ENCODE measurements at places on chromosomes 16 and 17. TPM values are rescaled to one million over a fixed set of nuclear protein-coding genes. Genes with fewer than 3 reads are reported as not detected.

DNA sequence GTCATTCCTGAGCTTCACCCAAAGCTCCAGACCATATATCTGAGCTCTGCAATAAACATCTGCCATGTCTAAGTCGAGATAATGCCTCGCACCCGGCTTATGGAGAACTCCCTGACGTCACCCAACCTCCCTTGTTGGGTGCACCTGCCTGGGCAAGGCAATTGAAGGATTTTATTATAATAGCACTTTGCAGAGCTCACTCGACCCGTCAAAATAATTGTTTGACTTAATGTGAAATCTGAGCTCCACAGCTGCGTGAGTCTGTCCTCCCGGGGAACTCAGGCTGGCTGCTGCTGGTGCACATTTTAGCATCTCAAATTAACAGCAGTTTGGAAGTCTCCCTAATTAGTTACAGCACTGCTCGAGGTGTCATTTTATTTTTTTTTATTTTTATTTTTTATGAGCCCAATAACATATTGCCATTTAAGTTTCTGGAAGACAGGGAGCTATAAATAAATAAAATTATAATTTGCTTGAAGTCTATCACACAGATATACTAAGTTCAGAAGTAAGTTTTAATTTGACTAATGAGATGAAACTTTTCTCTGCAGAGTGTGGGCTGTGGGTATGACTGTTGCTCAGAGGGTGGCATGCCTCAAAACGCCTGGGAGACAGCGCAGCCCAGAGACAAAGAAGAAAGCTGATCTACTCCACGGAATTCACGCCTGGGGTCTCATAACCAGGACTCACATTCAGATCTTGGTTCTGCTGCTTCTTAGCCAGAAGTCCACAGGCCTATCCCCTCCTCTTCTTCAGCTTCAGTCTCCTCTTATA, 401.4 kb upstream of the C16orf82 start:
- DNase-seq = no peak
- no peaks in the 10 kb centered on the region for H3K36me3 ChIP-seq
- no peaks in the 10 kb centered on the region for H3K4me1 ChIP-seq
- no peaks in the 10 kb centered on the region for H3K27me3 ChIP-seq
- no peak overlapping the region for H3K4me3 ChIP-seq
- no peak overlapping the region for H3K27ac ChIP-seq

- H3K4me3 ChIP-seq = no peak overlapping the region
- H3K27ac ChIP-seq = peak overlapping the region; percentile 12
- peak; percentile 95 for DNase-seq
- no peaks in the 10 kb centered on the region for H3K36me3 ChIP-seq
These were observed 20.2 kb downstream of the NGFR start for GRCh38 chr17:49515196-49515770.

GRCh38 chr17:57761887-57762286, 16.8 kb upstream of the CCDC182 start:
- no peak overlapping the region for H3K27ac ChIP-seq
- H3K4me1 ChIP-seq = no peaks in the 10 kb centered on the region
- no peaks in the 10 kb centered on the region for H3K27me3 ChIP-seq
- H3K36me3 ChIP-seq = no peaks in the 10 kb centered on the region
- DNase-seq = no peak
- no peak overlapping the region for H3K4me3 ChIP-seq

- H3K4me3 ChIP-seq = no peak overlapping the region
- H3K27me3 ChIP-seq = no peaks in the 10 kb centered on the region
- DNase-seq = no peak
- no peaks in the 10 kb centered on the region for H3K36me3 ChIP-seq
These were observed 5.4 kb upstream of the NATD1 start for GRCh38 chr17:21258593-21258992.

DNA sequence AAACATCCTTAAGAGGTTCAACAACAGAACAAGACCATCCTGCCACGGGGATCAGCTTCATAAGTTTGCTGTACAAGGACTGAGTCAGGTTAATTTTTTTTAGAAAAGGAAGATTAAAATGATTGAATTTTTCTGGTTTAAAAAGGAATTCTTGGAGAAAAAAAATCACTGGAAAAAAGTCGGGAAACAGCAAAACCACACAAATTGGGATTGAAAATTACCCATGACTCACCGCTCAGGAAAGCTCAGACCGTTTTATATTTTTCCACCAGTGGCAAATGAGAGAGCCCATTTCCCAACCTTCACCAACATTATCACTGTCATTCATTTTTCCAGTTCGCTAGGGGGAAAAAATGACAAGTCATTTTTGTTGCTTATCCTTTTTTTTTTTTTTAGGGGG, 46.6 kb downstream of the MRM3 start:
- no peaks in the 10 kb centered on the region for H3K4me1 ChIP-seq
- DNase-seq = no peak
- no peaks in the 10 kb centered on the region for H3K36me3 ChIP-seq
- H3K27me3 ChIP-seq = no peaks in the 10 kb centered on the region

DNA sequence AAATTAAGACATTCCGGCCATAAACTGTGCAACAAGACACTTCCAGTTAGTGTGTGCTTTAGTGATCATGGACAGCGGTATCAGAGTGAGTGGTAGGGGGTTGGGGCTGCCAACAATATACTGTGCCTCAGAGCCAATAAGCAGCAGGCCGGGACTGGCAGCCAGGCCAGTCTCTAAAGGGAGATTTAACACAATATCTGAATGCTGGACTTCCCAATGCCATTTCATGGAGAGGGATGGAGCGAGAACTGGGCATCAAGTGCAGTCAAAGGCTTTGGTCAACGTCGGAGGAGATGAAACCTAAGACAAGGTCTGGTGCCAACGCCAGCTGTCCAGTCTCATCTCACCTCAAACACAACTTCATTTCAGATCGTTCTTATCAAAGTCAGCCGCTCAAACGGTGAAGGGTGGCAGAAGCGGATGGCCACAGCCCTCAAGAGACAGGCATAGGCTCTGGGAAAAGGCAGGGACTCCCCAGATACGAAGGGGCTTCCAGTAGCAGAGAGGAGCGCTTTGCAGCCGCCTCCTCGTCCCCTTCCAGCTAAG, 935 bp downstream of the USP32 start:
- H3K4me1 ChIP-seq = no peaks in the 10 kb centered on the region
- H3K36me3 ChIP-seq = no peaks in the 10 kb centered on the region
- peak overlapping the region; percentile 41 for H3K27ac ChIP-seq
- peak overlapping the region; percentile 74 for H3K4me3 ChIP-seq
- no peaks in the 10 kb centered on the region for H3K27me3 ChIP-seq

GRCh38 chr16:85396879-85397871, 215.9 kb upstream of the GSE1 start:
- H3K4me3 ChIP-seq = no peak overlapping the region
- H3K27ac ChIP-seq = no peak overlapping the region
- peak; percentile 38 for DNase-seq
- H3K27me3 ChIP-seq = no peaks in the 10 kb centered on the region

GRCh38 chr17:70251706-70252105, 82.4 kb downstream of the KCNJ2 start:
- H3K27ac ChIP-seq = no peak overlapping the region
- H3K36me3 ChIP-seq = no peaks in the 10 kb centered on the region
- H3K4me3 ChIP-seq = no peak overlapping the region

- DNase-seq = no peak
- no peak overlapping the region for H3K27ac ChIP-seq
- H3K27me3 ChIP-seq = peaks cover 2% of the 10 kb centered on the region
These were observed 31.7 kb downstream of the OSBPL7 start for GRCh38 chr17:47789611-47790561.

DNA sequence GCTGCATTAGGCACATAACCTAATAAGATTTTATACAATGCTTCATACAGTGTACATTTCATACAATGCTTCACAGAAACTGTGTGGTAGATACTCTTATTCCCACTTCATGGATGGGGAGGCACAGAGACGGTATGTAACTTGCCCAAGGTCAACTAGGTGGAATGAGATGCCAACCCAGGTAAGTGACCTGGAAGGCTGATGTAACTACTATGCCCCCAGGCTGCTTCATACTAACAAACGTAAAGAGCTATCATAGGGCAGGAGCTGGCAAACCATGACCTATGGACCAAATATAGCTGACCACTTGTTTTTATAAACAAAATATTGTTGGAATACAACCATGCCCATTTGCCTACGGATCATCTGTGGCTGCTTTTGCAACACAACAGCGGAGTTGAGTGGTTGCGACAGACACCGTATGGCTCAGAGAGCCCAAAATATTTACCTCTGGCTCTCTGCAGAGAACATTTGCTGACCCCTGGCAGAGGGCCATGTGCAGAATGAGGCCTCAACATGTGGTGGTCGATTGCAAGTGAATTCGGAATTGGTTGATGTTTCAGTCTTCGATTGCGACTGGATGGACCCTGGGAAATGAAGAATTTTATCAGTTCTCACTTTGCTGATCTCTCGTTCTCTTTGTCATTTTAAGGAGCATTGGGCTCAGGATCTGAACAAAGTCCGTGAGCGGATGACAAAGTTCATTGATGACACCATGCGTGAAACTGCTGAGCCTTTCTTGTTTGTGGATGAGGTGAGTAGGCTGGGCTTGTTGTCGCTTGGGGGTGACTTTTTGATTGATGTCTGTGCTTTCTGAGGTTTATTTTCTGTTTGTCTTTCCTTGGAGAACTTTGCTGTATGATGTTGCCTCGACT, 109.7 kb downstream of the PLCG2 start:
- no peaks in the 10 kb centered on the region for H3K4me1 ChIP-seq
- DNase-seq = no peak
- H3K4me3 ChIP-seq = no peak overlapping the region
- no peaks in the 10 kb centered on the region for H3K36me3 ChIP-seq
- H3K27ac ChIP-seq = no peak overlapping the region

- DNase-seq = no peak
- H3K27ac ChIP-seq = no peak overlapping the region
- H3K27me3 ChIP-seq = no peaks in the 10 kb centered on the region
- no peaks in the 10 kb centered on the region for H3K36me3 ChIP-seq
These were observed 256.0 kb upstream of the ELAC2 start for GRCh38 chr17:13273806-13274205.

Gene CTRB1
- total RNA-seq = 6.8 TPM

Data from aorta (tissue), 5 donors.